ENCODE measurements at places on chromosomes 1 and 21. TPM values are rescaled to one million over a fixed set of nuclear protein-coding genes. Genes with fewer than 3 reads are reported as not detected.

The SPRR1A gene
- not detected for total RNA-seq

- DNase-seq, result no peak
- H3K4me3 ChIP-seq, result no peak overlapping the region
- peaks cover under 1% of the 10 kb centered on the region for H3K4me1 ChIP-seq
- no peaks in the 10 kb centered on the region for H3K27me3 ChIP-seq
Measured at GRCh38 chr1:213385806-213386324, 334.8 kb downstream of the RPS6KC1 start.

DNA sequence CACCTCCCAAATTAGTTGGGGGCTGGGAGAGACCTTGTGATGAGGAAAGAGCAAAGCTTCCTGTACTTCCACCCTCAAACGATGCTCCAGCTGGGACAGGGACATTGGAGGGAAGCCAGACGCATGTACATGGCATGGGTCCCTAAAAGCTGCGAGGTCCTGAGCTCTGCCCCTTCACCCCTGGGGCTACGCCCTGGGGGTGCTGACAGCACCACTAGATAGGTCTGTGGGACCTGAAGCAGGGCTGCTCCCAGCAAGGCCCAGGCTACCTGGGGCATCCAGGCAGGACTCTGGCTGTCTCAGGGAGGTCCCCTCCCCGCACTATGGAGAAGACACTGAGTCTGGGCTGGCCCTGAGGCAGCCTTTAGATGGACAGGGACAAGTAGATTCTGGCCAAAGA lies 83.4 kb downstream of the DMRTB1 start:
- H3K36me3 ChIP-seq, result no peaks in the 10 kb centered on the region
- H3K27me3 ChIP-seq, result no peaks in the 10 kb centered on the region
- DNase-seq, result no peak
- no peaks in the 10 kb centered on the region for H3K4me1 ChIP-seq
- no peak overlapping the region for H3K4me3 ChIP-seq

The KIAA0040 gene
- 1.6 TPM for total RNA-seq

- no peak for DNase-seq
- peaks cover 21% of the 10 kb centered on the region for H3K4me1 ChIP-seq
- H3K36me3 ChIP-seq, result no peaks in the 10 kb centered on the region
- H3K27ac ChIP-seq, result no peak overlapping the region
- H3K27me3 ChIP-seq, result no peaks in the 10 kb centered on the region
Measured at GRCh38 chr1:208188607-208189006, 55.6 kb downstream of the PLXNA2 start.

DNA sequence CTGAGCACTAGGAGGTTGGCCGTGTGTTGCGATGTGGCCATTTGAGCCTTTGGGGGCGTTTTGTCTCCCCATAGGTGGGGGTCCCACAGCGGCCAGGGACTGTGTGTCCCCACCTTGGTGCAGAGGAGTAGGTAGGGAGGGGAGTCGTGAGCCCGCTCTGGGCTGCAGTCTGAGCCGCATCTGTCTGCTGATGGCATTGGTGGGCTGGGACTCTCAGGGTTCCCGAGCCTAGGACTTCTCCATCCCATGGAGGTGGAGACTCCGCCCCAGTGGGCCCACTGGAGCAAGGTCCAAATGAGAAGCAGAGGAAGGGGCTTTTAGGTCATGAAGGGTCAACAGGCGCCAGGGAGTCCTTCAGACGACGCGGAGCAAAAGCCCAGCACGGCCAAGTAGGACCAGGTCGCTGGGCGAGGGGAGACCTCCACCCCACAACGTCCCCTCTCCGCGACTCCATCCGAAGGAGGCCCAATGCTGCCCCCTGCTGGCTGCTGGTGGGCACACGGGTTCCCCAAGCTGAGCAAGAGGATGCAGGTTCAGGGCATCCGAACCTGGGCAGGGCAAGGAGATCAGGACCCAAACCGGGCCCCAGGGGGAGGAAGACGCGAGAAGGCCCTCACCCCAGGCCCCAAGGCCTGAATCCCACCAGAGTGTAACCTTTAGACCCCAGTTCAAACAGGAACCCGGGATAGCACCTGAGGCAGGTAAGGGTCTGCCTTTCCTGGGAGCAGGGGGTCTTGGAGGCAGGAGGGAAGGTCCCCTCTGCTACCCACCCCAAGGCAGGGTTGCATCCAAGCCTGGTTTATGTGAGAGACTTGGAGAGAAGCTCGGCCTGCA lies 14.9 kb downstream of the TTC34 start:
- H3K27ac ChIP-seq, result no peak overlapping the region
- DNase-seq, result no peak
- no peak overlapping the region for H3K4me3 ChIP-seq
- H3K4me1 ChIP-seq, result no peaks in the 10 kb centered on the region
- no peaks in the 10 kb centered on the region for H3K36me3 ChIP-seq

DNA sequence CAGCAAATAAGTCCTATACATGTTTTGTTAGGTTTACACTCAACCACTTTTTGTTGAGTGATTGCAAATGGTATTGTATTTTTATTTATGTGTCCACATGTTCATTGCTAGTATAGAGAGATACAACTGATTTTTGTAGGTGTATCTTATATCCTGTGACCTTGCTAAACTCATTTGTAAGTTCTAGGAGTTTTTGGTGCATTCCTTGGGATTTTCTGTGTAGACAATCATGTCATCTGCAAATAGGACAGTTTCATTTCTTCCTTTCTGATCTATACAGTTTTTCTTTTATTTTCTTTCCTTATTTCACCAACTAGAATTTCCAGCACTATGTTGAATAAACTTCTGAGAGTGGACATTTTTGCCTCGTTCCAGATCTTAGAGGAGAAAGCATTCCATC lies 16.5 kb upstream of the BATF3 start:
- H3K4me1 ChIP-seq, result no peaks in the 10 kb centered on the region
- H3K27ac ChIP-seq, result no peak overlapping the region
- H3K4me3 ChIP-seq, result no peak overlapping the region
- no peaks in the 10 kb centered on the region for H3K27me3 ChIP-seq
- no peaks in the 10 kb centered on the region for H3K36me3 ChIP-seq

- DNase-seq, result peak; percentile 2
- no peaks in the 10 kb centered on the region for H3K36me3 ChIP-seq
- H3K4me1 ChIP-seq, result no peaks in the 10 kb centered on the region
- H3K4me3 ChIP-seq, result no peak overlapping the region
Measured at GRCh38 chr1:98792123-98792522, 130.6 kb downstream of the SNX7 start.

DNA sequence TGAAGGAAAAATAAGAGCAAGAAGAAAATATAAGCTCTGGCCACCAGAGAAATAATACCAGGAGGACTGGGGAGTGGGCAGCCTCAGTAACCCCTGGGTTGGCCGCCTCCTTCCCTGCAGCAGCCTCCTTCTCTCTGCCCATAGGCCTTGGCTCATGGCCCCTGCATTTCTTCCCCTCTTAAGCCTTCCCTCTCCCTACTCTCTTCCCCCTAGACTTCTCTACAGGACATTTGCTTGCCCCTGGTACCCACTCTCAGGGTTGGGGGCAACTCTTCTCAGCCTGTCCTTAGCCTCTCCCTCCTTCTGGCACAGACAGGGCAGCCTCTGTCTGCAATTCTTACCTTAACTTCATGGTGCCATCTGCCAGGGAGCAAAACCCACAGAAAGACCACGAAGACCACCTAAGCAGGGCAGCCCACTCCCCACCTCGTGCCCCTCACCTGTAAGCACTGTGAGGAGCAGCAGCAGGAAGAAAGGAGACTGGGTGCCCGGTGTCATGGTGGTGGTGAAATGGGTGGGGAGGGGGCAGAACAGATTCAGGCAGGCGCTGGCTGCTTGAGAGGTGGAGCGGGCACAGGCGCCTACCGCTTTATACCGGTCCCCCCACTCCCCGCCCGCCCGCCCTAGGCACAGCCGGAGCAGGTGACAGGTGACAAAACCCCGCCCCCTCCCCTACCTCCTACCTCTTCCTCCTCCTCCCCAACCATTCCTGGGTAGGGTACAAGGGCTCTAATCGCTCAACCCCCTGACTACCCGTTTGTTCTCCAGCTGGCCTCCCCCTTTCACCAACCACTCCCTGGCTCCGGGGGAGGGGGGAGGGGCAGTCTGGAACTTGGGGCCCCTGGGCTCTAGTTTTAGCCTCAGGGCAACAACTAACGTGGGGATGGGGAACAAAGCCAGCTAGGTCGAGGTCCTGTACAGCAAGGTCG lies 15.1 kb downstream of the THBS3 start:
- H3K27ac ChIP-seq, result no peak overlapping the region
- peak overlapping the region; percentile 44 for H3K4me3 ChIP-seq
- no peaks in the 10 kb centered on the region for H3K27me3 ChIP-seq
- peaks cover 11% of the 10 kb centered on the region for H3K4me1 ChIP-seq

- H3K4me3 ChIP-seq, result peak overlapping the region; percentile 43
- no peaks in the 10 kb centered on the region for H3K36me3 ChIP-seq
- peaks cover 10% of the 10 kb centered on the region for H3K4me1 ChIP-seq
- peaks cover 12% of the 10 kb centered on the region for H3K27me3 ChIP-seq
Measured at GRCh38 chr1:210250665-210250997, 18.0 kb downstream of the SERTAD4 start.

DNA sequence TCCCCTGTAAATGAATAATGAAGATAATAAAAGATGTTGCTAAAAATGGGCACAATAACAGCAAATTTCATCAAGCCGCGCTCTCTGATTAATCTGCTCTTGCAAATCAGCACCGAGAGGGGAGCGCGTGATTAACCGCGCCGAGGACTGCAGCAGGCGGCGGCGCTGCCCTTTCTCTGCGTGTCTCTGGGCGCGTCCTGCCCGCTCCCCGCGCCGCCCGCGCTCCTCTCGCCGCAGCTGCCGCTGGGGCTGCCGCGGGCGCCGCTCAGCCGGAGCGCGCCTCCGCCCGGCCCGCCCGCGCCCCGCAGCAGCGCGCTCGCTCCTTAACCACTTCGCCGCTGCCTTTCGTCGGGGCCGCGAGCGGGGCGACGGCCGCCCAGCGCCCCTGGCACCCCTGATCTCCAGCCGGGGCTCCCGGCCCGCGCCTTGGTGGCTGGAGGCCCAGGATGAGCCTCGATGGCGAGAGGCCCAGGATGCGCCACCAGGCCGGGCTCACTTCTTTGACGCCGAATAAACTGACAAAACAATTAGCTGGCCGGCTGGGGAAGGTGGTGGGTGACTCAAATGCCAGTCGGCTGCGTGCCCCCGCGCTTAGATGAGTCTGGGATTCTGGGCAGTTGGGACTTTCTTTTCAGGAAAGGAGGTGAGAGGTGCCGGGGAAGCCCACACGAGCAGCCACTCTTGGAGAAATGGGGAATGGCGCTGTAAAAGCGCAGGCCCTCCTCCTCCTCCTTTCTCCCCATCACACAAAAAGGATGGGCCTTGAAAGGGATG lies 221.4 kb upstream of the PKN2 start:
- peak; percentile 76 for DNase-seq
- no peak overlapping the region for H3K27ac ChIP-seq
- H3K27me3 ChIP-seq, result no peaks in the 10 kb centered on the region
- H3K4me1 ChIP-seq, result no peaks in the 10 kb centered on the region

GRCh38 chr1:90359994-90360393 lies 357.1 kb downstream of the BARHL2 start:
- no peak for DNase-seq
- no peaks in the 10 kb centered on the region for H3K4me1 ChIP-seq
- no peaks in the 10 kb centered on the region for H3K27me3 ChIP-seq
- no peaks in the 10 kb centered on the region for H3K36me3 ChIP-seq
- no peak overlapping the region for H3K4me3 ChIP-seq
- no peak overlapping the region for H3K27ac ChIP-seq

DNA sequence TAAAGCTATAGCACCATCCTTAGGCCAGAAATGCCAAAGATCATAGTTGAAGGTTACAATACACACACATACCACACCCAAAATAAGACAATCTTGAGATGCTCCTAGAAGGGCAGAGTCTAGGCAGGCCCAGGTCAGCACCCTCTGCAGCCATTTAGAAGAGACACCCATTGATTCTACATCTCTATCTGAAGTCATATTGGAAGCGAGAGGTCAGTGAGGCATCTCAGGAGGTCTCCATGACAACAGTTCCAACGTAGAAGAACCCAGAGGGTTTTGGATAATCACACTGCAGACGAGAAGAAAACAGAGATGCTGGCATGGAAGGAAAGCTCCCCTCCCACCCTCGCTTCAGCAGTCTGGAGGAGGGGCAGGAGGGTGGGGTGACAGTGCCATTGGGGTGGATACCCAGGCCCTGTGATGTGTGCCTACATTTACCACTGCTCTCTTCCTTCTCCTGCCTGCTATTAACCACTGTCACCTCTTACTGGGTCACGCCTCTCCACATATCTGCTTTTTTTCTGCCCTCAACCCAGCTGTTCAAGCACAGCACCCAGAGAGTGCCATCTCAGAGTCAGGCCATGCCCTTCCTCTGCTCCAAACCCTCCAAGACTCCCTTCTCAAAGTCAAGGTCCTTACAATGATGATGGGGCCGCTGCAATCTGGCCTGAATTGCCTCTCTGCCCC lies 6.2 kb downstream of the TMCO4 start:
- no peak for DNase-seq
- H3K27ac ChIP-seq, result no peak overlapping the region
- H3K36me3 ChIP-seq, result no peaks in the 10 kb centered on the region
- peaks cover 5% of the 10 kb centered on the region for H3K27me3 ChIP-seq

DNA sequence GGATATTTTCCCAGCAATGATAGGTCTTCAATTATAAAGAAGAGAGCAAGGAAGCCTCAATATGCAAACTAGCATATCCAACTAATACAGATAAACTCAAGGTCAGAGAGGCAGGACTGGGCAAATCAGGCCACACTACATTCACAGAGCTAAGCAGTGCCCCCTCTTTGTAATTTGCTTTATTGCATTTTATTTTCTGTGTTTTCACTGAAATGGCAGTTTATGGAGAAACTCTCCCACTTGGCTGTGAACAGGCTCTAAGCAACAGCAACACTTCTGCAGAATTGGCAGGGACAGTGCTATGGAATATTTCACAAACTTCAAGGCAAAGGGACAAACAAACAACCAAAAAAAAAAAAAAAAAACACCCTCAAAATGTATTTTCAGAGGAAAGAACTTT lies 93.4 kb upstream of the SOD1 start:
- H3K4me3 ChIP-seq, result no peak overlapping the region
- DNase-seq, result peak; percentile 22
- no peak overlapping the region for H3K27ac ChIP-seq
- H3K4me1 ChIP-seq, result no peaks in the 10 kb centered on the region

DNA sequence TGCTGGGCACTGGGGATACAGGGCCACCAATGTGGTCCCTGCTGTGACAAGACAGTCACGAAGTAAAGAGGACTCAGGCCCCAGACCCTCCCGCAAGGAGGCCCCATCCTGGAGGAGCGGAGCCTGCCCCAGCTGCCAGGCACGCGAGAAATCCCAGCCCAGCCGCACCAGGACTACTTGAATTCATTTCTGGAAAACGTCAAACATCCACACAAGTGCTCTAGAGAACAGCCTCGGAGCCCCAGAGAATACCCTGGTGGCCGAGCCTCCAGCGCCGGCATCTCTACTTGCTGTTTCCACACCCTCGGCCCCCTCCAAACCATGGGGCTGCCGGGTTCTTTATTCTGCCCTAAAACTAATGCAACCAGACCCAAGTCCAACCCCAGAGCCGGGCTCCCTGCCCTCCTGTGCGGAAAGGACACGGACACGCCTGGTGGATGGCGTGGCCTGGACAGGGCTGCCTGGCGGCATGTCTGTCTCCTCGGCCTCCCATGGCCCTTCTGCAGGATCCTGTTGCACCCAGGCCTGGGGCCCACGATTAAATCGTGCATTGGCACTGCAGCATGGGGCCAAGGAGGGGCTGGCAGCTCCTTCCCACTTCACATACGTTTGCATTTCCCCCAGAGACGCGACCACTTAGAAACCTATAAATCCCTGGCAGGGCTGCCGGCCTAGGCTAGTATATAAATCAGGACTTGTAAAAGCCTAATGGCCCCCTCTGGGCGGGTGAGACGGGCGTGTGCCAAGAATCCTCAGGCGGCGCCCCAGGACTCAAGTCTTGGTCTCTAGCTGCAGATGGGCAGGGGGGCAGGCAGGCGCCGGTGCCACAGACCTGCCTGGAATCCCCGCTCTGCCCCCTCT lies 41.2 kb downstream of the DMRTB1 start:
- H3K27ac ChIP-seq, result no peak overlapping the region
- H3K36me3 ChIP-seq, result no peaks in the 10 kb centered on the region
- H3K4me3 ChIP-seq, result no peak overlapping the region
- no peaks in the 10 kb centered on the region for H3K27me3 ChIP-seq
- H3K4me1 ChIP-seq, result peaks cover 16% of the 10 kb centered on the region
- peak; percentile 83 for DNase-seq
